ENCODE measurements at places on chromosomes 5 and 9.

GRCh38 chr9:4237748-4238511, 61.9 kb downstream of the GLIS3 start:
- DNase-seq: no peak

DNA sequence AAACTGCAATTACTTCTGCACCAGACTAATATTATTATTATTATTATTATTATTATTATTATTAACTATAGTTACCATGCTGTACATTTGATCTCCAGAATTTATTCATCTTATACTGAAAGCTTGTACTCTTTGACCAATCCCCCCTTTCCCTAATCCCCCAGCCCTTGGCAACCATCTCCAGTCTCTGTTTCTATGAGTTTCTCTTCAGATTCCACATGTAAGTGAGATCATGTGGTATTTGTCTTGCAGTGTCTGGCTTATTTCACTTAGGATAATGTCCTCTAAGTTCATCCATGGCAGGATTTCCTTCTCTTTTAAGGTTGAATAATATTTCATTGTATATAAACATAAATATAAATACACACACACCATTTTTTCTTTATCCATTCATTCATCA, 287.0 kb upstream of the DAB2 start:
- no peak for DNase-seq

- DNase-seq: no peak
These were observed 86.4 kb downstream of the MED10 start for GRCh38 chr5:6291961-6292360.

DNA sequence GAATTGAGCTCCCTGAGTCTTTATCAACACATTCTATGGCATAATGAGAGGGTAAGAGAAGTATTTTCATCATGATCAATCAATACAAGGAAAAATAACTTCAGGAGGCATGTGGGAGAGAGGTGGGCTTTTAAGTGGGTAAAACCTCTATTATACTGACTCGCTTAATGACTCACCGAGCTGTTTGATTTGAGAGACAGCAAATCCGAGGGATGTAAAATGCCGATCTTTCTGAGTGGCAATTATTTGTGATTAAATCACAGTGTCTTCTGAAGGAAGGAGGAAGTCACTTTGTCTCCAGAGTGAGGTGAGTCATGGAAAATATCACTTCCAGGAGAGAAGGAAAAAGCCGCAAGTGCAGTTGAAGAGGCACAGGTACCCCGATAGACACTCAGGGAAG, 320.4 kb downstream of the DRD1 start:
- no peak for DNase-seq

GRCh38 chr5:95818181-95819147, 4.1 kb downstream of the GLRX start:
- DNase-seq: no peak

DNA sequence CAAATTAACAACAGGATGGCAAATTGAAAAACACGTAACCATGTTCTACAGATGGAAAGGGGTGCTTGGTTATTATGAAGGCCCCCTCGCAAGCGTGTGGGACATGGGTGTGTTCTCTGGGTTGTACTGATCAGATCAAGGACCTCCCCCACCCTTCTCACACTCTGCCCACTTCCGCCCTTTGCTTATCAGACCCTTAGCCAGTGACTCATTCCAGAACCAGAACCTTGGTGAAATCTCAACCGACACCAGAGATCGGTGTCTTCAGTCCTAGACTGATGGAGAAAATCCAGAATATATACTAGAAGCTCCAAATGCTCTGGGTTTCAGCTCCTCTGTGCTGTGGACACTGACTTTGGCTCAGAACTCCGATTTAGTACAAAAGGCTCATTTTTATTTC, 64.9 kb downstream of the PTTG1 start:
- DNase-seq: no peak
